Activated CD8-positive, alpha-beta T cell treated with anti-CD3 and anti-CD28 coated beads for 36 hours (primary cell): ENCODE measurements at places on chromosomes 7 and 10.

- DNase-seq: no peak
Observed at GRCh38 chr10:4662576-4663161, 163.3 kb upstream of the AKR1E2 start.

DNA sequence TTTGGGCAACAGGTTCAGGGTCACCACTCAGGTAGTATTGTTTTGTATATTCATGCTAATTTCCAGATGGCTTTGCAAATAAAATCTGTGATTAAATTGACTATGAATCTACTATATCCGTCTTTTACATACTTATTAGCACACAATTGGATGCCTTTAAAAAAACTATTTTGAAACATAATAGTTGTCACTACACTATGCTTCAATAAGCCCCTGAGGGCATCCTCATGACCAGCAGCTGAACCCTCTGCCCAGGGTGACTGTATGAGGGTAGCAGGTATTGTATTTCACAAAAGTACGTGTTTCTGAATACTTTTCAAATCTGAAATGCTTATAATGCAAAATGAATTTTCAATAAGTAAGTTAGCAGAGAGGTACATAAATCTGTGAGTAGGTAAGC is 97.3 kb downstream of the DNAH11 start:
- no peak for DNase-seq

DNA sequence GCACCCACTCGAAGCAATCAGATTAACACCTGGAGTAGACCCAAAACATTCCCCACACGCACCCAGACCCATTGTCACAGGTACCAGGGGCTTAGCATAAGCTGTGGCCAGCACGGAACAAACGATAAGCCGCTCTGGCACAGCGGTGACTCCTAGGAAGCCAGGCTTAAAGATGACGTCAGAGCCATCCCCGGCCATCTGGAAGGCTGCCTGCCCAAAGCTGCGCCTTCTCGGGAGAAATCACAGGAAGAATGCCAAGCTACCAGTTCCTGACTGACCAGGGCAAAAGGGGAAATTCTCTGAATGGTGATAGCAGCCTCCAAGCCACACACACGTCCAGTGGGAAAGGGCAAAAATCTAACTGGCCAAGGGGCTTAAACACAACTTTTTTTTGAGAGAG is 13.0 kb upstream of the WIPI2 start:
- DNase-seq: no peak

- DNase-seq: no peak
Observed at GRCh38 chr7:150756166-150756565, 18.9 kb downstream of the GIMAP5 start.

- DNase-seq: peak; percentile 43
Observed at GRCh38 chr10:78630944-78631838, 437.6 kb upstream of the ZMIZ1 start.

- DNase-seq: no peak
Observed at GRCh38 chr7:147796581-147796980, 794.0 kb upstream of the C7orf33 start.

- DNase-seq: no peak
Observed at GRCh38 chr10:88861036-88861435, 9.4 kb upstream of the ANKRD22 start.

- no peak for DNase-seq
Observed at GRCh38 chr10:113469796-113470195, 83.1 kb upstream of the HABP2 start.

GRCh38 chr7:21028599-21028998 is 241.9 kb upstream of the SP8 start:
- DNase-seq: no peak

GRCh38 chr10:97999066-97999922 is 31.1 kb downstream of the CRTAC1 start:
- no peak for DNase-seq

DNA sequence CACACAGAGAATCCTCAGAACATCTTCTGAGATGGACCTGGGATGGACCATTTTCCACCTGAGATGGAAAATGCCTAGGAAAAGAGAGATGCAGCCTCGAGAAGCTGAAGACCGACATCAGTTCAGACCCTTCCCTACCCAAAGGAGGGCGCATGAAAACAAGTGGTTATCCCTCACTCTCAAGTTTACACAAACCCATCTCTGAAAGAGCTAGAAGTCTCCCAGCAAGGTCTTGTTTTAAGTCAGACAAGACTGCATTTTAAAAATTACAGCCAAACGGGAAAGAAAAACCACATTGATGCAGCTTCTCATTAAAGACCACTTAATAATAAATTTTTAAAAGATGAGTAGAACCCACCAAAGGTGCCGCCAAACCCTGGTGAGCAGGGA is 1.3 kb downstream of the RAPGEF5 start:
- DNase-seq: no peak

DNA sequence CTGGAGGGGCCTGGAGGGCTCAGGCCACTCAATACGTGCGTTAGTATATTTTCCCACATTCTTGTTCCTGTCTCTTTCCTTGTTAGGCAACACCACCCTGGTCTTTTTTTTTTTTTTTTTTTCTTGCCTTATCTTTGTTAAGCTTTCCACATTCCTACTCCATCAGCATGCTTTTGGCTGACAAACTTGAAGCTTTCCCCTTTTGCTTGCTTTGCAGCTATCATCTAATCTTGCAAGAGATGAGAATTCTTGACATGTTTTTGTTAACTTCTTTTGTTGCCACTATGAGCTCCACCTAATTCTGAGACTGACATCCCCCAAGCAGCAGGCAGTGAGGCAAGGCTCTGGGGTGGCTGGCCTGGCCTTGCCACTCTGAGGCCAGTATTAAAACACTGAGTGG is 52.5 kb upstream of the NRP1 start:
- no peak for DNase-seq

DNA sequence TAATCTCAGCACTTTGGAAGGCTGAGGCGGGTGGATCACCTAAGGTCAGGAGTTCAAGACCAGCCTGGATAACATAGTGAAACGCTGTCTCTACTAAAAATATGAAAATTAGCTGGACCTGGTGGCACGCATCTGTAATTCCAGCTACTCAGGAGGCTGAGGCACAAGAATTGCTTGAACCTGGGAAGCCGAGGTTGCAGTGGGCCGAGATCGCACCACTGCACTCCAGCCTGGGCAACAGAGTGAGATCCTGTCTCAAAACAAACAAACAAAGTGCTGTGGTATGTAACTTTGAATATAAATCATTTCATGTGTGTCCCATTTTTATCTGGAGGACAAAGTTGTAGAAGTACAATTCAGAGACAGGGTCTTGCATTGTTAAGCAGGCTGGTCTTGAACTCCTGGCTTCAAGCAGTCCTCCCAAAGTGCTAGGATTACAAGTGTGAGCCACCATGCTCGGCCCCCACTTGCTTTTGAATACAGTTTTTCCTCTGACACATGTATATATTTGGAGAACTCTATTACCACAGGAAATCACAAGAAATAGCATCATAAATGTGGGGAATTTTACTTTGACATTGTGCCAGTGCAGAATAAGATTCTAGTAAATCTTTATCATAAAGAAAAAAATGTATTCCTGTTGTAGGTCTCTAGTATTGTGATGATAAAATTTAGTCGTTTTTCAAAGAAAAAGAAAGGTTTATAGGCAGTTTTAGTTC is 32.6 kb downstream of the PTPN12 start:
- DNase-seq: no peak

GRCh38 chr10:97961945-97962344 is 68.5 kb downstream of the CRTAC1 start:
- DNase-seq: no peak

- no peak for DNase-seq
Observed at GRCh38 chr7:98230746-98231471, 19.7 kb downstream of the BHLHA15 start.

DNA sequence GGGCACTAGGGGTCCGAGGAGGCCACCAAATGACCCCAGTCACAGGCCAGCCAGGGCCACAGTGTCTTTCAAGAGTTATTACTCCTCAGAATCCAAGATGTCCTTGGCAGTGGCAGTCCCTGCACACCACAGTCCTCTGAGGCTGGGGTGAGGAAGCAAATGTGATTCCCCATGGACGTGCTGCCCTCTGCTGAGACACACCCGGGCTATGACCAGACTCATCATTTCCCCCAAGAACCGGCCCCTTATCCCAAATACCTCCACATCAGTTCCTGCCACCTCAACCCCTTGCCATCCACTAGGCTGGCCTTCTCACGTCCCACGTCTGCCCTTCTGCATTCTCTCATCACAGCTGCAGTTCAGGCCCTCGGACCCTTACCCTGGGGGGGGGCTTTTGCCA is 5.0 kb downstream of the PRKAG2 start:
- DNase-seq: no peak

GRCh38 chr10:3902054-3902808 is 117.2 kb upstream of the KLF6 start:
- peak; percentile 68 for DNase-seq

DNA sequence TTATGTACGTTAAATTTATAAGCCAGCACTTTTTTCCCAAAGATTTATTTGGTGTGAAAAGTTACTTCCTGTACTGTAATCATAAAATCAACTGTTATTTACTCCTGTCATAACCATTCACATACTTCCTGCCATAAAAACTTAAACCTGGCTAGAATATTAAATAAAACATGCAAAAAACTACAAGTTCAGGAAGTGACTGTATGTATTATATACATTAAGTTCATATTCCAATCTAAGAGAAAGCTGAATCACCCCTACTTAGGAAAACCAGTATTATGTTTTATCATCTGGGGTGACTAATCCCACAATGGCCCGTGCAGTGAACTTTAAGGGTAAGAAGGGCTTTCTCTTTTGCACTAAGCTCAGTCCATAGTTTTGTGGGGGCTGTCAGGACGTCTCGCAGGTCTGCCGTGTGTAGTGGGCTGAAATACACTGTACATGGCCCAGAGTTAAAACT is 183.7 kb upstream of the KLF14 start:
- peak; percentile 56 for DNase-seq

DNA sequence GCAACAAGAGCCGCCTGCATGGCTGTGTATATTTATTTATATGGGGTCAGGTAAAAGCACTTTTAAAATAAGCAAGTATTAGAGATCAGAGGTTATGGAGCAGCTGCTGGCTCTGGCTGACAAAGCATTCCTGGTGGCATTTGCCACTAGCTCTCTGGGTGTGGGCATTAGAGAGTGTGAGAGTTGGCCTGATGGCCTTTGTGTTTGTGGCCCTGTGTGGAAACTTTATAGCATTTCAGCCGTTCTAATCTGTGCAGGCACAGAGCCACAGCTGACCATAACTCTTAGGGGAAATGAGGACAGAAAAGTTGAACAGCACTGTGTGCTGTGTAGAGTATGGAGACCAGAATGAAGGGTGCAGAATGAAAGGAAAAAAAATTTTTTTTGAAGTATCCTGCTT is 118.9 kb downstream of the AUTS2 start:
- no peak for DNase-seq

DNA sequence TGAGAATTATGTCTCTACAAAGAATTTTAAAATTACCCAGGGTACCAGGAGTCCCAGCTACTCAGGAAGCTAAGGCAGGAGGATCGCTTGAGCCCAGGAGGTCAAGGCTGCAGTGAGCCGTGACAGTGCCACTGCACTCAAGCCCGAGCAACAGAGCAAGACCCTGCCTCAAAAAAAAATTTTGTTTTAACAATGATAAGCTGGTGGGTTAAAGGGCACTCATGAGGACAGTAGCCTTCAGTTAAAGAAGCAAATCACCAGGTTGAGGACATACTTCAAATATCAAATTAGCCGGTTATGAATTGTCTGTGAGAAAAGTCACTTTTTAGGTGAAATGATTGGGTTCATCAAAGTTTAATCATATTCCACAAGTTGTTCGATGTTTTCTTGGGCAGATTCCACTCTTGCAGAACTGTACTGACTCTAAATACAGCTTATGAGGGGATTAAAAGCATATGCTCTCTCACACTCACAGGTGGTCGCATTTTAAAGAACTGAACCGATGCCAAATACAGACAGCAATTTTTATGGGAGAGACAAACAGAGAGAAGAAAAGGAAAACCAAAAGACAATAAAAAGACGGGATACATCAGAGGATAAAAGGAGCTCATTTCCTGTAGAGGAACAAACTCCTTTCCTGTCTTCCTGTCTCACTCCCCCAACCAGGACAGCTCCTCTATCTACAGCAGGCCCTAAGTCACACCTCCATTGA is 582.8 kb upstream of the NRP1 start:
- DNase-seq: no peak

DNA sequence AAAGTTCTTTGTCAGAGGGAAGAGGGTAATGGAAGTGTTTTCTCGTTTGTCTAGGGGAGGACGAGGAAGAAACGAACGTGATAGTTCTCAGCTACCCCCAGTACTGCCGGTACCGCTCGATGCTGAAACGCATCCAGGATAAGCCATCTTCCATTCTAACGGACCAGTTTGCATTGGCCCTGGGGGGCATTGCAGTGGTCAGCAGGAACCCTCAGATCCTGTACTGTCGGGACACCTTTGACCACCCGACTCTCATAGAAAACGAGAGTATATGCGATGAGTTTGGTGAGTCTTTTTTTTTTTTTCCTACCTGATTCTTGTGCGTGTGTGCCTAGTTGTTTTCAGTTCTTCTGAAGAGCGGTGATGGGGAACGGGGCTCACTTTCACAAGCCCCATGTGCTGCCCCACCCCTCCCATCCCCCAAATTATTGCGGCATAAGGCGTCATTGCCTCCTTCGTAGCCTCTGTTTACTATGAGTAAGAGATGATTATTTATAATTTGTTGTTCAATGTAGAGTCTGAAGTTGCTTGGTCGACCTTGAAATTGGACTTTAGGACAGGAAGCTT is 98.6 kb downstream of the ARID5B start:
- no peak for DNase-seq

- DNase-seq: no peak
Observed at GRCh38 chr7:155469311-155470185, 11.6 kb downstream of the EN2 start.

DNA sequence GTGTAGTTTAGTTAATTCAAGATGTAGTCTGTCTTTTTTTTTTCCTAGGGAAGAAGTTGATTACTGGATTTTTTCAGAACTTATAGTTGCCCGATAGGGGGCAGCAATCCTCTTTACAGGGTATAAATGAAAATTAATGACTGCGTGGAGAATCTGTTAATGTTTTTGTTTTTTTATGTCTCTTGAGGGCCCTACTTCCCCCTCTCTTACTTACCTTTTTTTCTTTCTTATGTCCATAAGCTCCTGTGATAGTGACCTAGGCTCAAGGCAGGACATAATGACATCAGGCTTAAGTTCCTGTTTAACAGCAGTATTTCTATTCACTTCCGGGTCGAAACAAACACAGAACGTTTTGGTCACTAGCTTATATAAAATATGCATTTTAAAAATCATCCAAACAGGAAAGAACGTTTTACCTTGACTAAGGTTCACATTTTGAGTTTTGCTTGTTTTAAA is 18.8 kb downstream of the CDC123 start:
- DNase-seq: peak; percentile 45

DNA sequence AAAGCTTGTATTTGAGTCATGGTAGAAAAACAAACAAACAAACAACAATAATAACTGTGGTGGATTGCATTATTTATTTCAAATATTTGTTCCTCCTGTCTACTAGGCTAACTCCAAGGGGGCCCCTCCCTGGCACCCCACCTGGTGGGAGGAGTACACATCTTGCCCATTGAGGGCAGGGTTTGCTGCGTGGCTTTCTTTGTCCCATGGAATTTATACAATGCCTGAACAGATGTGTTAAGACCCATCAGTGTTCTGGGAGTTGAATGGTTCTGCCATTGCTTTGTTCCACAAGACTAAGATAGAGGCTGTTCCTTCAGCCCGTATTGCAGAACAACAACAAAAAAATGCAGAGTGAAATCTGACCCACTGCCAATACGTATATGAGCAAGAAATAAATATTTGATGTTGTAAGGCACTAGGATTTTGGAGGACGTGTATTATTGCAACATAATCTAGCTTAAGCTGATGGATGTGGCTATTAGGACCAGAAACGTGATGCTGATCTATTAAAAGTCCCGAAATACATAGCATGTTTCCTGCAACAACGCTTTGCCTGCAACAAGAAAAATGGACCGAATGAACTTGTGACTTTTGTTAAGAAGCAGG is 119.1 kb upstream of the JCAD start:
- no peak for DNase-seq
